Lung microvascular endothelial cell (primary cell): ENCODE measurements at places on chromosomes 5 and 9. TPM values are rescaled to one million over a fixed set of nuclear protein-coding genes. Genes with fewer than 3 reads are reported as not detected.

- no peak for DNase-seq
Observed at GRCh38 chr5:137712139-137712667, 23.7 kb downstream of the KLHL3 start.

DNA sequence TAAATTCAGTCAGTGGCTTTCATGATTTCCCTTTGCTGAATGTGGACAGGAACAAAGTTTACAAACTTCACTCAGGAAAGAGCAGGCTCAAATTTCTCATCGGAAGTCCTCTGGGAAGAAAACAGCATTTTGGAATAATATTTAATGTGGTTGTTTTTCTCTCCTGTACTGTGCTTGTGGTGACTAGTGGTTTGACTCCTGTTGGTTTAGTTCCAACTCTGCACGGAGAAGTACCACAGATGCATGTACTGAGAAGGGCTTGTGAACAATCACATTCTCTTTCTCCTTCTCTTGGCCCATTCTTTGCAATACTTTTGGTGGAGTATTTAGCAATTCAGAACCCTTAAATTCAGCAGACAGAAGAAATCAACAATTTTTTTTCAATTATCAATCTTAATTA lies 13.3 kb downstream of the MPDZ start:
- peak; percentile 88 for DNase-seq

ZNF354C gene
- total RNA-seq = 5.0 and 6.1 TPM in 2 replicates

GRCh38 chr5:18043344-18043743 lies 409.1 kb downstream of the TAF11L14 start:
- no peak for DNase-seq

- peak; percentile 86 for DNase-seq
Observed at GRCh38 chr5:72378639-72379289, 58.6 kb downstream of the PTCD2 start.

AK3 gene
- total RNA-seq = 43.7 and 44.2 TPM in 2 replicates

- DNase-seq = peak; percentile 83
Observed at GRCh38 chr9:22237497-22238363, 208.9 kb upstream of the DMRTA1 start.

ACTBL2 gene
- total RNA-seq = under 0.01 TPM in 1 of 2 replicates, not detected in the other

PDZD2 gene
- total RNA-seq = 0.20 and 1.3 TPM in 2 replicates

GRCh38 chr5:121299153-121299552 lies 552.5 kb upstream of the FTMT start:
- no peak for DNase-seq

GRCh38 chr5:168513861-168514428 lies 15.2 kb upstream of the FBLL1 start:
- DNase-seq = no peak

GRCh38 chr9:14935106-14935751 lies 25.0 kb upstream of the FREM1 start:
- DNase-seq = no peak

GRCh38 chr5:151178777-151179488 lies 21.4 kb upstream of the ANXA6 start:
- DNase-seq = no peak

CDH9 gene
- not detected in 2 replicates for total RNA-seq

DNA sequence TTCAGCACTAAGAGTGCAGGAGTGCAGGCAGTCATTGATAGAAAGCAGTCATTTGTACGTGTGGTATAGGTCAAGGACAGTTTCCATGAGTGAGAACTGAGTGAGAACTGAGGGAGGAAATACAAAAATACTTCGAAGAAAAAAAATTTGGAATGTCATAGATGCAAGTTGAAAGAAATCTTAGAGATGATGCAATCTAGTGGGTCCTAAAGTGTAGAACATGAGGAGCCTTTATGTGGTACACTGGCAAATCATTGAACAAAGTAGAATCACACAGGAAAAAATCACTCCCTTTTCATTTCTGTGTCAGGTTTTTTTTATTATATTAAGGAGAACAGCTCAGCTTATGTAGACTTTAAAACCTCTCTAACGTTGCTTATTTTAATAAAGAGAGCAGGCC lies 26.4 kb upstream of the SLC1A1 start:
- no peak for DNase-seq

DNA sequence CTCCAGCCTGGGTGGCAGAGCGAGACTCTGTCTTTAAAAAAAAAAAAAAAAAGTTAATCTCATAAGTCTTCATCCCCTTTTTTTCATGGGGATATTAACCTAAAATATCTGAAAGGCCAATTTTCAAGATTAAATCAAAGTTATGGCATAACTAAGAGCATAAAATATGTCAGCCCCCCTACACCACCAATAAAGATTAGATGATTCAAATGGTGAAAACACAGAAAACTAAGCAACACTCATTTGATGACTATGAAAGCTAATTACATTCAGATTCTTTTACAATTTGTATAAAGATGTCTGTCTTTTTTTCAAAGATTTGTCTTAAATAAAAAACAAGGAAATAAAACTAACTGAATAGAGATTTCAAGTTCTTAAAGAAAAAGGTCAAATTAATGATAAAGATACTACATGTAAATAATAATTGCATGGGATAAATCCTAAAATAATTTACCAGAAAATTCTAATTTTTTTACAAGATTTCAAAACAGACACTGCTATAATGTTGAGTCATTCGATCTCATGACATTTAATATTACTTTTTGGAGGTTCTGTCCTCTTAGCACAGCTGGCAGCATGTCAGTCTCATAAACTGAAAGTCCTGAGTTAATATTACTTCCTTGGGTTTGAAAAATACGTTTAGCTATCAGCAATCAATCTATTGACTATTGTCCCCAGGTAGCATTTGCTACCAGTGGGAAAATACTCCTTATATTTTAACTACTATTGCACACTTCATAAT lies 112.9 kb downstream of the KIAA0825 start:
- no peak for DNase-seq

FAM169A gene
- total RNA-seq = 1.3 and 2.4 TPM in 2 replicates

- DNase-seq = peak; percentile 37
Observed at GRCh38 chr9:36486329-36486932, 86.3 kb upstream of the MELK start.
